Naive B cell (primary cell): ENCODE measurements at places on chromosomes 5 and 9. TPM values are rescaled to one million over a fixed set of nuclear protein-coding genes. Genes with fewer than 3 reads are reported as not detected.

Gene NIPAL4
- polyA plus RNA-seq: 3.5 TPM

- no peak for DNase-seq
- no peaks in the 10 kb centered on the region for H3K27me3 ChIP-seq
- no peak overlapping the region for H3K4me3 ChIP-seq
- H3K36me3 ChIP-seq: no peaks in the 10 kb centered on the region
- H3K4me1 ChIP-seq: peaks cover 13% of the 10 kb centered on the region
These were observed 44.2 kb downstream of the PKD2L2 start for GRCh38 chr5:137933491-137933911.

DNA sequence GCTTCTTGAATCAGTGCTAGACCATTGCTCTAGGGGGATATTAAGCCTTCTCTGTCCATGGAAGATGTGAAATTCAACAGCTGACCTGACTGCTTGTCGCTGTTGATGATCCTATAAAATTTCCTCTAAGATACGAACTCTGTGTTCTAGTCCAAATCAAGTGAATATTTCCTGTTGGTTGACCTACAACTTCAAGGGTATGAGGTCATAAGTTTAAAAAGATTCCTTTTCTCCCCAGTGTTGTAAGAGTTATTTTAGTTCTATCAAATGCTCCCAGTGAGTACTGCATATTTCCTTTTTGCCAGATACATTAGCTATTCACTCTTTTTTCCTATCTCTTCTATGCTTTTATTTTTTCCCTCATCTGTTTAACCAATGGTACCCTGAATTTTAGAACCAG lies 102.9 kb upstream of the CCDC152 start:
- H3K4me3 ChIP-seq: no peak overlapping the region
- no peaks in the 10 kb centered on the region for H3K27me3 ChIP-seq
- DNase-seq: no peak
- no peaks in the 10 kb centered on the region for H3K36me3 ChIP-seq
- peak overlapping the region; percentile 16 for H3K27ac ChIP-seq

Gene TPD52L3
- not detected for polyA plus RNA-seq
